ENCODE measurements at places on chromosomes 1 and 21.

- DNase-seq: no peak
Measured at GRCh38 chr1:245804696-245805095, 649.9 kb downstream of the KIF26B start.

GRCh38 chr1:175297291-175297690 lies 104.7 kb upstream of the KIAA0040 start:
- DNase-seq: no peak

GRCh38 chr1:207866471-207867135 lies 44.3 kb downstream of the CD34 start:
- no peak for DNase-seq

- no peak for DNase-seq
Measured at GRCh38 chr1:182257369-182258063, 134.1 kb downstream of the GLUL start.

- DNase-seq: no peak
Measured at GRCh38 chr1:29634324-29634723, 398.0 kb downstream of the PTPRU start.

DNA sequence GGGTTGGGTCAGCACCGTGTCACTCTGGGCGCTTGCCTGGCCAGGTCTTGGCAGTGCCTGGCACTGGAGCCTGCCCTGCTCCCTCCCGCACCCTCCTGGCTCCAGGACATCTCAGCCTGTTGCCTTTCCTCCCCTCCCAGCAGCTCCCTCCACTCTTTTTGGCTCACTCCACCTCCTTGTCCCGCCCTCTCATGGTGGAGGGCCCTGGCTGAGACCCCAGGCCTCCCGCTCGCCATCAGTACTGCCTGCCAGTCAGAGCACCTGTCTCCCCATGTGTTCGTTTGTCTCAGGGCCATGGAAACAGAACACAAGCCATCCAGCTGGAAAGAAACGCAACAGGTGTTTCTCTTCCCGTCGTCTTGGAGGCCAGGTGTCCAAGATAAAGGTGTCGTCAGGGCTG lies 61.0 kb downstream of the B3GALT5 start:
- no peak for DNase-seq

- no peak for DNase-seq
Measured at GRCh38 chr1:117572546-117572945, 33.3 kb upstream of the TENT5C start.

DNA sequence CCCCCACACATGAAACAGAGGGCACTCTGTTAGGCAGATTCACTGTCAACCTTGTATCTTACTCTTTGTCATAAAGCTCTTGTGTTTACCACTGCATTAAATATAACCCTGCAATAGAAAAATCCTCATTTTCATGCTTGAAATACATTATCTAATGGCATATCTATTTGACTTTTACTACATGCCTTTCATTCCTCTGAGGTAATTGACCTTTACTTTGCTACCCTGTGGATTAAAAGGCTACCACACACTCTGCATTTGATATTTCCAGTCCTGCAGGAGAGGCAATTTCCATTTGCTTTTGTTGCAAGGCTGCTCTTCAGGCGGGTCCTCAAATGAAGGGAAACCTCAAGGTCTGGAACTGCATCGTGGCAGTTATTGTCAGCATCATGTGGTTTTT lies 238.0 kb downstream of the NTNG1 start:
- DNase-seq: no peak

DNA sequence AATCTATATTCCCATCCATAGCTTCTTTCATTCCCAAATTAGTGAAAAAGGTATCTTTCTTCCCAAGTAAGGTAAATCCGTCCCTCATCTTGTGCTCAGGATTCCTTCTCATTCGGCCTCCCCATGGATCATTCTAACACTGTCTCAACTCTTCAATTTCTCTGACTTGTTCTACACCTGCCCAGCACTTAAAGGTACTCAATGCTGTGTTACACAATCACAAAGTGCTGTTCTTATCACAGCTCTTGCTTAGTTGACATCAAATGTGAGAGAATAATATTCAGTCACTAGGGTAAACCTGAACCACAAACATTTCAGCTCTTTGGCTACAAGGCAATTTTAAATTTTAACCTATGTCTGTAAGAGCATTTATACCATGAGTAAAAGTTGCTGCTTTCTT lies 94.8 kb downstream of the DIRAS3 start:
- DNase-seq: no peak

DNA sequence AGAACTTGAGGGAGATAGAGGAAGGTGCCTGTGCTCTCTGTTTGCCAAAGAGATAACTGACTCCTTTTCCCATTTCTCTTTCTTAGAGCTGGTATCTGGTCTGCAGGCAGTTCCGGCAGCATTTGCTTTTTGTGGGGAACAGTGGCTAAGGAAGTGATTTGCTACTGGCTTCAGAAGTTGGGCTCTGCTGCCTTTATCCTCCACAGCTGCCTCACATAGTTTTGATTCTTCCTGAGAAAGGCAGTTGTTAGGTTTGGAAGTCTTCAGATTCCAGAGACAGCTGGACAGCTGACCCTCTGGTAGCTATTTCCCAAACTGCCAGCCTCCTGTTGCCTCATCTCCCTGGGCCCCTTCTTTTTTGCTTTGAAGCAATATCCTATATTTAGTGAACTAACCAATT lies 62.6 kb upstream of the MACF1 start:
- DNase-seq: no peak

DNA sequence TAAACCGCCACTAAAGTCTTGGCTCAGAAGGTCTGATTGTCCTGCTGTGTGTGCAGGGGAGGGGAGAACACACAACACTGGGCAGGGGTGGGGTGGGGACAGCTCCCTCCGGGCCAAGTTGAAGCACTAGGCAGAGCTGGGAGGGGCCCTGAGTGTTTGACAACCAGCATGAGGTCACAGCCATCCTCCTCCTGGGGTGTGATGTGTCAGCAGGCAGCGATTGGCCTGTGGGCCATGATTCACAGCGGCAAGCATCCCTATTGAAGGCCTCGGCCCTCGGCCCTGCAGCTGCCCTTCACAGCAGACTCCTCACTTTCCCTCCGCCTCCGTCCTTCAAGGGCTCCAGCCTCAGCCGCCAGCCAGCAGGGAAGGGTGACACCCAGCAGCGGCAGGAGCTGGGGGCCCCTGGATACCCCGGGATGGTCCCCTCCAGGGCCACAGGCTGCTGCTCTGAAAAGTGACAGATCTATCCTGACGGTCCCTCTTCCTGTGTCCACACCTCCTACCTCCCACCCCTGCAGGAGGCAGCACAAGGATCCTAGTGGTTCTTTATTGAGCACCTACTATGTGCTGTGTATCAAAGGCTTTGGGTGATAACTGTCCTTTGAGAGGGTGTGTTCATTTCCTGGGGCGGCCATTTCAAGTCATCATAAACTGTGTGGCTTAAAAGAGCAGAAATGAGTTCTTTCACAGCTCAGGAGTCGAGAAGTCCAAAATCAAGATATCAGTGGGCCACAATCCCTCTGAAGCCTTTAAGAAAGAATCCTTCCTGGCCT lies 66.0 kb upstream of the SLC25A33 start:
- no peak for DNase-seq

DNA sequence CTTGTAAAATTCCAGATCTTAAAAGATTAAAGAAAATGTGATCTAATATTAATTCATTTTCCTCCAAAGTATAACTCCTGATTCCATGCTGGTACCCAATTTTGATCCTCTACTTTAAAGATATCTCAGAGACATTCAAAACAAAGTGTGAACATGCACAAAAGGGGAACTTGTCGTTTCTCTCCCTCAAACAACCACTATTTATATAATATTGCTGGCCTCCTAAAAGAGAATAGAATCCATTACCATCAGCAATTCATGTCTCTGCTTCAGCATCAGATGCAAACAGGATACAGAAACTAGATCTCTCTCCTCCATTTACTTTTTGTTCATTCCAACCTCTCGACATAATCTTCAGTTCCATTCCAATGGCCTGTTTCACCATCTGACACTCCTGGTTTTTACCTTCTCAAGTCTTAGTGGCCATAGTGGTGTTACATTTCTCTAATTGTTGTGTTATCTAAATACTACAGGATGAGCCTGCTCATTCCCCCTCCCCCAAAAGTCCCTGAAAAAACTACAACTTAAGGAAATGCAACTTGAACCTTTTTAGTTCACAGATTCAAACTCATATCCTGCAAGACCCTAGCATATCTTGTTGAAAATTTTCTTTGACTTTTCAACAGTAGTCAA lies 4.1 kb downstream of the NRIP1 start:
- no peak for DNase-seq

- DNase-seq: no peak
Measured at GRCh38 chr1:169928438-169929209, 34.9 kb upstream of the SCYL3 start.
